ENCODE measurements at places on chromosomes 16 and 17.

DNA sequence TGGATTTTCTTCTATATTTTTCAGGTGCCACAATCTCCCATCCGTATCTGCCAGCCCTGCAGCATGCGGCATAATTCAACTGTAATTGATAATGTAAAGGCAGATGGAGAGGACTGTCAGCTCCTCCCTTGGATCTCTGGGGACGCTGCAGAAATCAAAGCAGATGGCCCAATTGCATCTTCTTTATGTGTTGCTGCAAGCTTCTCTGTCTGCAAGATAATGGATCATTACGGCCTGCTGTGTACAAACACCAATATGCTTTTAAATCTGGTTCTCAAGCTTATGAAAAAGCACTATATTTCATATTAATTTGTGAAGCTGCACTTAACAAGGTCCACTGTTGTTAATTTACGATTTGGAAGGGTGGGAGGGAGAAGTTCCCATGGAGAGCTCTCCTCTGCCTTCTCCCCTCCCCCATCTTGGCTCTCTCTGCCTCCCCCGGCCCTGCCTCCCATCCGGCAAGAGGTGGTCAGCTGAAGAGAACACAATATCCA, 607.5 kb downstream of the TOX3 start:
- no peak for DNase-seq

- no peak for DNase-seq
Observed at GRCh38 chr17:34721326-34721725, 141.9 kb downstream of the TMEM132E start.

DNA sequence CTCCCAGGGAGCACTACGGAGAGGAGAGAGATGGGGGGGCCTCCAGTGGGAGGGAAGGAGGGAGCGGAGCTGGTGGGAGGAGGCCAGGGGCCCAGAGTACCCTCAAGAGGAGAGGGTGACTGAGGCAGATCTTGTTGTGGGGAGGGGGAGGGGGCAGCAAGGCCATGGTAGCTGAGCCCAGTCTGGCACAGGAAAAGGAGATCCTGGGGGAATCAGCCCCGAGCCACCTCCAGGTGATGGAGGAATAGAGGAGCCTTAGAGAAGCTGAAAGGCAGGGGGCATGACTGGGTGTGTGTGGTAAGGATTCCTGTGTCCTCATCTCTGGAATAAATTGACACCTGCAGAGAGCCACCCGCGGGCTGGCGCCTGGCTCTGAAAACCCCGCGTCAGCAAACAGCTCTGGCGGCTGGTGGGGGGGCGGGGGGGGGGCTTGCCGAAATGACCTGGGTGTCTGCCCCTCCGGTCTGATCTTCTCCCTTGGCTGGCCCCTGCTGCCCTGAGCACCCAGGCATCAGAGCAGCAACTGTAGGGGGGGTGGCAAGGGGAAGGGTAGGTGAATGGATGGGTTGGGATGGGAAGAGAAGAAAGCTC, 1.3 kb upstream of the NLGN2 start:
- no peak for DNase-seq

DNA sequence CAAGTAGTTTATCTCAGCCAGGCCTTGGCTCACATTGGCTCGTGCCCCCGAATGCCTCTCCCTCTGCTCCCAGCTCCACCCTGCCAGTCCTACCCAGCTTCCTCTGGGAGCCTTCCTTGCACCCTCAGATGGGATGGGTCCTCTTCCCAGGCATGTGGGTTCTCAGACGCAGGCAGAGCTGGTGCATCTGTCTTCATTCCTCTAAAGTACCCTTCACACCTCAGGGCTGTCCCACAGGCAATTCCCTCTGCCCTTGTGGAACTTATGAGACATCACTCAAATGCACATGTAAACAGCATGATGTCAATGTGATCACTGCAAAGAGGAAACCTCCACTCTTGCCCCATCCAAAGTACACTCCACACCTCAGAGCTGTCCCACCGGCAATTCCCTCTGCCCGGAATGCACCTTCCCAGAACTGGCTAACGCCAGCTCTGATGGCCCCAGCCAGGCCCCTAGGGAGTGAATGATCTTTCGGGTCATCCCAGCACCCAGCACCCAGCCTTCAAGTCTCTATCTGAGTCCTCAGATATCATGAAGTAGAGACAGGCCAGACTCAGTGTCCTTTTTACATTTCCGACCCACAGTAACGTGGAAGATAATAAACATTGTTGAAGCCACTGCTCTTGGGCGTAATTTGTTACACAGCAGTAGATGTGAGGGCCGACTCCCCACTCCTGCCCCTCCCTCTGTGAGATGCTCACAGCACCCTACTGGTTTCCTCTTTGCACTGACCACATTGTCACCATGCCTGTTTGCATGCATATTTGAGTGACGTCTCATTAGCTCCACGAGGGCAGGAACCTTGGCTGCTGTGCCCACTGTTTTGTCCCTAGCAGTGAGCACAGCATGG, 85.4 kb downstream of the N4BP1 start:
- no peak for DNase-seq

- no peak for DNase-seq
Observed at GRCh38 chr17:75059369-75060345, 12.6 kb downstream of the KCTD2 start.

- no peak for DNase-seq
Observed at GRCh38 chr16:73605309-73605708, 557.4 kb upstream of the ZFHX3 start.

- no peak for DNase-seq
Observed at GRCh38 chr16:2763173-2763572, 10.7 kb downstream of the SRRM2 start.

DNA sequence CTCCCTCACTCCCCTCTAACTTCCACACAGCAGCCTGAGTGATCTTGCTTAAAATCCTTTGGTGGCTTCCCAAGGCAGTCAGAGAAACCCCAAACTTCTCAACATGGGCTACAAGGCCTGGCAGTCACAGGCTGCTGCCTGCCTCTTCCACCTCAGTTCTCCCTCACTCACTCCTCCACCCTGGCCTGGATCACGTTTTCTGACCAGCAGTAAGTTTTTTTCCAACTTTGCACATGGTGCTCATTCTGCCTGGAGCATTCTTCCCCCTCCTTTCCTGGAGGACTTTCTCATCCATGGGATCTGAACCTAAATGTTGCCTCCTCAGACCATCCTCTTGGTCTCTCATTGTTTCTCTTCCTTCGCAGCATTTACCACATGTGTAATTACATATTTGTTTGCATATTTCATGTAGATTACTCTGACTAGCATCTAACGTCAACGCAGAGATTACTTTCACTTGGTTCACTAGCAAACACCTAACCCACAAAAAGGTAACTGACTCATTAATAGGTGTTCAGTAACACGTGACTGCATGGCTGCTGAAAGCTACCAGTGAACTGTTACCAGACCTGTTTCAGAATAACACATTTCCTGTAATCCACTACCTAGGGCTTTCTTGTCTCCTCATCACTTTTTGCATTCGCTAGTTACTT, 17.1 kb downstream of the GNA13 start:
- DNase-seq: no peak

Measured in left renal pelvis (tissue), 4 donors.